Cerebellar cortex (tissue), 1 donor: ENCODE measurements at places on chromosomes 13 and 19.
A peak's percentile ranks its signal among the peaks of the same experiment; 100 is the strongest.

GRCh38 chr13:95174517-95174916 is 126.7 kb downstream of the ABCC4 start:
- no peak for DNase-seq

DNA sequence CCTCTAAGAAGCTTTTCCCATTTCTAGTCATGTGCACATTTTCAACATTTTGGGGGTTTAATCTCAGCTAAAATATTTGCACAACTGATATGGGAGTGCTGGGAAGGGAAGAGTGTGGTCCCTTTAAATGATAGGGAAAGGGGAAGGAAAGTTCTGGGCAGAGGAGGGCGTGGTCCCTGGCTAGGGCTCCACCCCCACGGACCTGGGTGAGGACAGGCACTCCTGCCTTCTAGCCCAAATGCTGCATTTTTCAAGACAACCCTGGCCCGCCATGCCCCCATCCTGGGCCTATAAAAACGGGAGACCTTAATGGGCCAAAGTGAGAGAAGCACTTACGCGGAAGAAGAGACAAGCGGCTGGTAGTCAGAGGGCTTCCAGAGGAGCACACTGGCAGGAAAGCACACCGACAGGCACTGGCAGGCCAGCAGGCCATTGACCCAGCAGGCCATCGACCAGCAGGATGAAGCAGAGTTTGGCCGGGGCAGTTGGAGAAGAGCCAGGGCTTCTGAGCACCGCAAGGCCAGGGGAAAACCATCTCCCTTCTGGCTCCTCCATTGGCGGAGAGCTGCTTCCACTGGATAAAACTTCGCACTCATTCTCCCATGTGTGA is 266.7 kb downstream of the SPRY2 start:
- peak; percentile 89 for DNase-seq

GRCh38 chr13:80477661-80478443 is 136.9 kb upstream of the SPRY2 start:
- no peak for DNase-seq

DNA sequence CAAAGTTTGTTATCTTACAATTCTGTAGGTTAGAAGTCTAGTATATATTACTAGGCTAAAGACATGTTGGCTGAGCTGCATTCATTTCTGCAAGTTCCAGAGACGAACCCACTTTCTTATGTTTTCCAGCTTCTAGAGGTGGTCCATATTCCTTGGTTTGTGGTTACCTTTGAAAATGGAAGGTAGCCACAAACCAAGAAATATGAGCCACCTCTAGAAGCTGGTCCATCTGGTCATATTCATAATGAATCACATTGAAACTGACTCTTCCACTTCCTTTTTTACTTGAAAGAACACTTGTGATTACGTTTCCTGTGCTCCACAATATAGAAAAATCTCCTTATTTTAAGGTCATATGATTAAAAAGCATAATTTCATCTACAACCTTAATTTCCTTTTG is 943.0 kb upstream of the PCDH9 start:
- no peak for DNase-seq

DNA sequence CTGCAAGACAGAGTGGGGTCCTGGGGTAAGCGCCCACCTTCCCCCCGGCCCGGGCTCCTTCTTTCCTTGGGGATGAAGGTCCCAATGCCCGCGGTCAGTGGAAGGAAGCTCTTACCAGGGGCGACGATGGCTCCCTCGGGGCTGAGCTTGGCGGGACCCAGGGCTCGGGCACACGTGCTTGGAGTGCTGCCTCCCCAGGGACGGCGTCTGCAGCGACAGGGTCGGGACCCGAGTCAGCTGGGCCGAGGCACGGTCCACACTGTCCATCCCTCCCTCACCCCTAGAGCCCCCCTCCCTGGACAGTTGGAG is 3.5 kb downstream of the JSRP1 start:
- no peak for DNase-seq
